Stimulated activated CD8-positive, alpha-beta memory T cell treated with anti-CD3 and anti-CD28 coated beads, Interleukin-15, amount 100 ng/mL, for 24 hours (primary cell): ENCODE measurements at places on chromosomes 7 and 10.
A peak's percentile ranks its signal among the peaks of the same experiment; 100 is the strongest.

- no peak for DNase-seq
These were observed 595.6 kb downstream of the GRM8 start for GRCh38 chr7:126657137-126657536.

DNA sequence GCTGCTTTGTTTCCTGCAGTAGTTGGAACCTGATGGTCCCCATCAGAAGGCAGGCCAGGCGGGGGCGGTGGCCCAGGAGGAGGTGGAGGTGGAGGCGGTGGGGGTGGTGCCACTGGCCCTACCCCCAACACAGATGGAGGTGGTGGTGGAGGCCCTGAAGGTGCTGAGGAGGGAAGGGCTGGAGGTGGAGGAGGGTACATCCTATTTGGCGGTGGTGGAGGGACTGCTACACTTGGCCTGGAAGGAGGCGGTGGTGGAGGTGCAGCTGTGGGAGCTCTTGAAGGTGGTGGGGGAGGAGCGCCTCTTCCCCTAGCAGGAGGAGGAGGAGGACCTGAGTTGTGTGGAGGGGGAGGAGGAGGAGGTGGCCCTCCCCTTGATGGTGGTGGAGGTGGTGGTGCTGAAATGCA is 36.8 kb downstream of the LMOD2 start:
- DNase-seq = no peak

- no peak for DNase-seq
These were observed 346.2 kb upstream of the AOAH start for GRCh38 chr7:37070471-37070870.

DNA sequence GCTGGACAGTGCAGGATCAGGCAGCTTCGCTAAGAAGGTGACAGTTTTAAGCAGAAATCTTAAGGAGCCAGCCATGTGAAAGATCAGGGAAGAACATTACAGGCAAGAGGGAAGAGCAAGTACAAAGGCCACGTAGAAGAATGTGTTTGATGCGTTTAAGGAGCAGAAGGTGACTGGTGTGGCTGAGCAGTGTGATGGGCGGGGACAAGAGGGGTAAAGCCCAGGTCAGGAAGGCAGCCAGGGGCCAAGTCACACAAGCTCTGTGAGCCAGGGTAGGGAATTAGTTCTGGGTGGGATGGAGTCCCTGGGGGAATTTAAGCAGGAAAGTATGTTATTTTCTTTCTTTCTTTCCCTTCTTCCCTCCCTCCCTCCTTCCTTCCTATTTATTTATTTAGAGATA is 166.9 kb downstream of the SH3PXD2A start:
- no peak for DNase-seq

- no peak for DNase-seq
These were observed 44.1 kb upstream of the SLC39A12 start for GRCh38 chr10:17907641-17908040.

DNA sequence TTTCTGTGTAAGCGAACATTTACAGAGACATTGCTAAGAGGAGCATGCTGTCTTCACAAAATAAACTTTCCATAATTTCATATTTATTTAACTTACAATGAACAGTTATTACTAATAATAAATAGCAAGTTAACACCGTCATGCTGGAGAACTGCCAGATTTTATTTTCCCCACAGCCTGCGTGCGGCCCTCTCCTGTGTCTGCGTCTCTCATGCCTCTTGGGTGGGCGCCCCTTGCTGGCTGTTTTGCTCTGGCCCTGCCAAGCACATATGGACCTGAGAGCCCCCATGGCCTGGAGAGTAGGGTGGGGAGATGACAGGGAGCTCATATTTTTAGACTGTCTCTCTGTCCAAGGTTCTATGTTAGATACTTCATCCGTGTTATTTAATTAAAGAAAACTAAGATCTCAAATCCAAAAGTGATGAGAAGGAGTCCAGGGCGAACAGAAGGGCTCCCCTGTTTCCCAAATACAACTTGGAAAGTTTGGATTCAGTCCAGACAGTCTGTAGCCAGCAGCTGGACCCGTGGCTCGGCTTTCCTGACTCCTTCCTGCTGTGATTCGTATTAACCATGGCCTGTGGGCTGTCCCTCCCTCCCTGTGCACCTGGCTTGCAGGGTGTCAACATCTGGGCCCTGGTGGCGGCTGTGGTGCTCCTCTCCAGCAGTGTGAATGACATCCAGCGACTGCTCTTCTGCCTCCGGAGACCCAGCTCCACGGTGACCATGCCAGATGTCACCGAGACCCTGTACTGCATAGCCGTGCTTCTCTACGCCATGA is 20.5 kb downstream of the FBH1 start:
- DNase-seq = no peak

DNA sequence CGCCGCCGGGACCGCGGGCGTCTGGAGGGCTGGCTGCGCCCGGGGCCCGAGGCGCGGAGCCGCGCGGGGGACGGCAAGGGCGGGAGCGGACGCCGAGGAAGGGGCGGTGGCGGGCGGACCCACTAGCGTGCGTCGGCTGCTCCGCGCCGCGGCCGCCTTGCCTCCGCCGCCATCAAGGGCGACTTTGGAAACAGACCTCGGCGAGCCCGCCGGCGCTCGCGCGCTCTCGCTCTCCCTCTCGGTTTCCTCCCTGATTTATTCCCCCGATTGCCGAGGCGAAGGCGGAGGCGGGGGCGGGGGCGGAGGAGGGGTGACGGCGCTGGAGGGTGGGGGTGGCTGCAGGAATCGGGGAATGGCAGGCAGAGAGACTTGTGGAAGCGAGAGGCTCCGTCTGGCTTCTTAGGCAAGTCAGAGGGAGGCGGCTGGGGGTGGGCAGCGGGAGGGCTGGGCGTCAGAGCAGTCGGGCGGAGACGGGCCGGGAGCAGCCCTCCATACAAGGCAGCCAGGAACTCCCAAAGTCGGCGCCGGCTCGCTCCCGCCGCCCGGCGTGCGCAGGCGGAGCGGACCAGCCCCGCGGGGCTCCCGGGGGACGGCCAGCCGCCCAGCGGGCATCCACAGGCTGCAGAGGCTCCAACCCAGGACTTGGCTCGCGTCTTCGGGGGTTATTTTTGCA is at the start of gene CACNA2D1:
Gene CACNA2D1 (minus strand): TSS at position 231 of the 673 bp plus-strand sequence.
- DNase-seq = no peak

GRCh38 chr10:48895803-48896195 is 43.8 kb downstream of the LRRC18 start:
- no peak for DNase-seq

- DNase-seq = no peak
These were observed 19.0 kb downstream of the NAPEPLD start for GRCh38 chr7:103129702-103130549.

DNA sequence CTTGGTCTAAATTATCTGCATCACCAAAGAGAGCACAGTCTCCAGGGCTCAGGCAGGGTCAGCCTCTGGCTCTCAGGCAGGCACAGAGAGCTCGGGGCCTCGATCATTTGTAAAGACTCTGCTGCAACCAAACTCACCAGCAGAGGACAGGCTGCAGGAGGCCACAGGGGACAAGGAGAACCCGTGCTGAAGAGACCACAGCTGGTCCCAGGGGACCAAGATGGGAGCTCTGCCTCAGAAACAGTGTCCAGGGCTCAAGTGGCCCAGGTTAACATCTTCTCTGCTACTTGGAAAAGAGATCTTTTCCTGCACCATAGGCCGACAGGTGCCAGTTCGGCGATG is 543.2 kb downstream of the PTPRN2 start:
- no peak for DNase-seq

DNA sequence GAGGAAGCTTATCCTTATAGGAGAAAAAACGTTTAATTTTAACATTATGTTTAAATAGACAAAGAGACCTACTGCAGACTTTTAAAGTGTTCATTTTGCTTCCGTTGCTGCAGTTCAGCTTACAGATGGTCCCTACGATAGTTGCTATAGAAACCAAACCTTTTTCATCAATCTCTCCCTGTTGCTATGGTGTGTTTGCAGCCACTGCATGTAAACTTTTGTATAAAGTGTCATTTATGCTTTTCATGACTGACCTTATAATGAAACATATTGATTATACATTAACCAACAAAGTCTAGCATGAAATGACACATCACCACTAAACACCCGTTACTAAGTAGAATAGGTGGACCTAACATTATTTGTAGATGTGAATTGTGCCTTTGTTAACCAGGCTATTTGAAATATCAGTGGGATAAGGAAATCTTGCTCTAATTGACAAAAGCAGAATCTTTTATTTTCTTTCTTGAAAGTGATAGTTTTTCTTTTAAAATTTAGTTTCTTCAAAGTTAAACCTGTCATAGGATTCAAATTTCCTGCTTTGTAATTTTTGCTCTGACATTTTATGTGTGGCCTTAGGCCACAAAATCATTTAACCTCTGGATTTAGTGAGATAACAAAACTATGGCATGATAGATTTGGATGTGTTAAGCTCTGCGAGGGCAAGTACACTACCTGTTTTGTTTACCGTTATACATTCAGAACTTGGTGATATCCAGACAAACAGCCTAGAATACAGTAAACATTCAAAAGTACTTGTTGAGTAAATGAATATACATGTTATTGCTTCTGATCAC is 64.0 kb downstream of the CACNB2 start:
- no peak for DNase-seq

GRCh38 chr7:16954321-16954720 is 72.5 kb upstream of the AGR3 start:
- DNase-seq = no peak

- peak; percentile 35 for DNase-seq
These were observed 1.1 kb downstream of the VIM start for GRCh38 chr10:17229016-17229716.

DNA sequence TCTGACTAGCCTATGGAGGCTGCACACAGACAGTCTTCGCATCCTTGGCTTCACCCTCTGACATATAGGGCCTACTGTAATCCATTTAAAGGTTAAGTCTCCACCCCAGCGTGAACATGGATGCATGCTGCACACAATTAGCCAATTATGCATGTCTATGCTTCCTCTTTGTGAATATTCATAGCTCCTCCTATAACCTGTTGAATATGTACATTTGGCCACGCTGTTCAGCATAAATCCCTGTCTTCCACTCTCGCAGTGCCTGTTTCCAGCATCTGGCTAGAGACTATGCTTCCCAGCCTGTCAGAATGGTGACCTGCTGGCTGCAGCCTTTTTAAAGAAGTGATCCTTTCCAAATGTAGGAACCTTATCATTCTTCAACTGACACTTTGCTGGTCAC is 106.7 kb downstream of the PRKAG2 start:
- DNase-seq = no peak

DNA sequence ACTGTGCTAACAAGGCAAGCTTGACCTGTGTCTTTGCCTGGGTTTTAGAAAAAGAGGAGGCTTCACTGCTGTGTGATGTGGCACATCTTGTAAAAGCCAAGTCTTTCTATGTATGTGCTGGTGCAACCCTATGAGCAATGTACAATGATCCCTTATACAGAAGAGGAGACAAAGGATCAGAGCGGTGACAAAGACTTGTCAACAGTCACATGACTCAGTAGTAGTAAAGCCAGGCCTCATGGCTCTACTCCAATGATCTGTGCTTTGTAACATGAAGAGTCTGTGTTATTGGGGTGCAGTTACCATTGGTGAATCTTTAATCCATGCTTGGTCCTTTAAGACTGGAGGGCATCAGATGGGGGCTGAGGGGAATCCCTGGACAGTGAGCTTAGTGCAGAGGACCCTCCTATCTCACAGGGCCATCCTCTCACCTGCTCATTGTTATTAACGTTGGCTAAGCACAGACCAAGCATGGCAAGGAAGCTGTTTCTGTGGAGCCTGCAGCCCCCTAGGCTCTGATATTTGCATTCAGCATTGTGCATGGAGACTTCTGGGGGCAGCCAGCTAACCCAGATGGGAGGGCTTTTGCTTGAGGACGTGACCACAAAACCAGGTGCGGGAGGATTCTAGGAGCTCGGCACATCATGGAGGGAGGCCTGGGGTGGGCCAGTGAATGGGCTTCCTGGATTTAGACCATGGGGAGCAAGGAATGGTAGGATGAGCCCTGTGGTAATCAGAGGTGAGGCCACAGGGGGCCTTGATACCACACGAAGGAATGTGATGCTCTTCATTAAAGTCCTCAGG is 308.8 kb upstream of the ZNF32 start:
- DNase-seq = no peak

- DNase-seq = no peak
These were observed 87.9 kb upstream of the PLXDC2 start for GRCh38 chr10:19728376-19728775.

DNA sequence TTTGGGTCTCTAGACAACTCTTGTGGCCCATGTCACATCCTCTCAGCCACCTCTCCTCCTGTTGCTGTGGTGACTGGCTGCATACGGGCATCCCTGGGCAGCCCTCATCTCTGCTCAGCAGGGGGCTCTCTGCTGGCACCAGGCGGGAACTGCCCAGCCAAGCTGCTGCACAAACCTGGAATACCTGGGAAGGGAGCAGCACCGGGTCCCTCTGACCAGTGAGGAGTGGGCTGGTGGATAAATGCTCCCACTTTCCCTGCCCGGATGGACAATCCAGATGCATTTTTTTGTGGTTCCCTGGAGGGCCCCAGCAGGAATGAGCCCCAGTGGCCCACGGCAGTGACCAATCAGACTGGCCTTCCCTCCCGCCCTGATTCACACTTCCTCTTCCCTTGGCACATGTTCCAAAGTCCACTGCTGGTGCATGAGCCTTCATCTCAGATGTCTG is 21.9 kb downstream of the GRID1 start:
- DNase-seq = no peak

DNA sequence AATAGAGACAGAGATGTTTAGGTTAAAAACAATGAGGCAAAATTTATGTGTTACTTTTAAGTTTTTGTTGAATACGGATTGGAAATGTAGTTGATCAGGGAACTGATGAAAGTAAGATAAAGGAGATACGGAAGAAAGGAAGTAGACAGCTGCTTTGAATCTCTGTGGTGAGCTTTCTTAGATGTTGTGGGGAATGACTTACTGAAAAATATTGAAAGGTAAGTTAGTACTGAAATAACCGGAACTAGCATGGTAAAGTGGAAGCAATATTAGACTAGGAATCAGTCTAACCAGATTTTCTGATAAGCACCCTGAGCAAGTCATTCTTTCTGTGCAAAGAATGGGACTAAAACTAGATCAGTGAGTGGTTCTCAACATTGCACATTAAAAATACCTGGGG is 34.8 kb downstream of the LUC7L2 start:
- no peak for DNase-seq

- no peak for DNase-seq
These were observed 37.8 kb downstream of the PDLIM1 start for GRCh38 chr10:95253007-95253406.

GRCh38 chr7:66883716-66884115 is 37.3 kb upstream of the TMEM248 start:
- no peak for DNase-seq

GRCh38 chr10:79458483-79458882 is 13.1 kb upstream of the ZCCHC24 start:
- no peak for DNase-seq

DNA sequence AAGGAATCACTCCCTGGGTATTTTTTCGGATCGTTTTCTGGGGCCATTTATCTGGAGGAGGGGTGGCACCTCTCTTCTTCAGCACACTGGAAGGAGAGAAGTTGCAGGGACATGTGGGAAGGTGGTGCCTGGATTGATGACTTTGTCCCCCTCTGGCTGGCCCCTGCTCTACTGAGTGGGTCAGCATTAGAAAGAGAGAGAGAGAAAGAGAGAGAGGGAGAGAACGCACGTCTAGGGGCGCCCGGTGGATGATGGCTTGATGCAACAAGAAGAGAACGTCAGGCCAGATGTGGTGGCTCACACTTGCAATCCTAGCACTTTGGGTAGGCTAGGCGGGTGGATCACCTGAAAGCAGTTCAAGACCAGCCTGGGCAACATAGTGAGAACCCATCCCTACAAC is 5.5 kb upstream of the MUC12 start:
- no peak for DNase-seq

GRCh38 chr7:16270844-16271243 is 150.5 kb downstream of the CRPPA start:
- no peak for DNase-seq

- DNase-seq = no peak
These were observed 4.3 kb downstream of the HOXA11 start for GRCh38 chr7:27180431-27181420.
